ENCODE measurements at places on chromosomes 7 and 10. TPM values are rescaled to one million over a fixed set of nuclear protein-coding genes. Genes with fewer than 3 reads are reported as not detected.
A peak's percentile ranks its signal among the peaks of the same experiment; 100 is the strongest.

Gene CD36
- not detected for total RNA-seq

DNA sequence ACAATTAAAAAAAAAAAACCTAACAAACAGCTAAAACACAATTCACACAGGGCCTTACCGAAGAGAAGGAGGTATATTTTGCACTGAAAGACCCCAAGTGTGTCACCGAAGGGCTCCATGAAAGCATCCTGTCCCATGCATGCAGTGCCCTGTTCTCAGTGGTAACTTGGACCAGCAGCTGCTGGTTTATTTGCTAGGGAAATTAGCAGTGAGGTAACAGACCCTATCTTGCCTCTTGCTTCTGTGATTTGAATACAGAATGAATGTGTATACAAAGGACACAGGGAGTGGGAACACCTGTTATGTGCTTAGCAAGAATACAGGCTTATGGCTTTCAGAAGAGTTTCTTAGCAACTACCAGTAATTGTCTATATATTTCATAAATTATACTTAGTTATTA is at the start of gene HEPACAM2:
HEPACAM2 (minus strand) TSS at position 160 of the 400 bp plus-strand sequence.
- DNase-seq, result no peak

GRCh38 chr7:5622286-5622685 is 159.2 kb downstream of the RNF216 start:
- no peak for DNase-seq

- DNase-seq, result no peak
Measured at GRCh38 chr7:45570797-45571196, 3.4 kb upstream of the ADCY1 start.

GRCh38 chr7:140267381-140268226 is 90.8 kb upstream of the KDM7A start:
- DNase-seq, result no peak

- peak; percentile 87 for DNase-seq
Measured at GRCh38 chr7:17298102-17298839, at the start of gene AHR. Gene AHR, plus strand, starts transcription at chr7:17298652. Its CDS starts 613 bp downstream, at chr7:17299265.

Gene LIPM
- not detected for total RNA-seq
